CD8-positive, alpha-beta memory T cell (primary cell): ENCODE measurements at places on chromosomes 2 and 18. TPM values are rescaled to one million over a fixed set of nuclear protein-coding genes. Genes with fewer than 3 reads are reported as not detected.

DNA sequence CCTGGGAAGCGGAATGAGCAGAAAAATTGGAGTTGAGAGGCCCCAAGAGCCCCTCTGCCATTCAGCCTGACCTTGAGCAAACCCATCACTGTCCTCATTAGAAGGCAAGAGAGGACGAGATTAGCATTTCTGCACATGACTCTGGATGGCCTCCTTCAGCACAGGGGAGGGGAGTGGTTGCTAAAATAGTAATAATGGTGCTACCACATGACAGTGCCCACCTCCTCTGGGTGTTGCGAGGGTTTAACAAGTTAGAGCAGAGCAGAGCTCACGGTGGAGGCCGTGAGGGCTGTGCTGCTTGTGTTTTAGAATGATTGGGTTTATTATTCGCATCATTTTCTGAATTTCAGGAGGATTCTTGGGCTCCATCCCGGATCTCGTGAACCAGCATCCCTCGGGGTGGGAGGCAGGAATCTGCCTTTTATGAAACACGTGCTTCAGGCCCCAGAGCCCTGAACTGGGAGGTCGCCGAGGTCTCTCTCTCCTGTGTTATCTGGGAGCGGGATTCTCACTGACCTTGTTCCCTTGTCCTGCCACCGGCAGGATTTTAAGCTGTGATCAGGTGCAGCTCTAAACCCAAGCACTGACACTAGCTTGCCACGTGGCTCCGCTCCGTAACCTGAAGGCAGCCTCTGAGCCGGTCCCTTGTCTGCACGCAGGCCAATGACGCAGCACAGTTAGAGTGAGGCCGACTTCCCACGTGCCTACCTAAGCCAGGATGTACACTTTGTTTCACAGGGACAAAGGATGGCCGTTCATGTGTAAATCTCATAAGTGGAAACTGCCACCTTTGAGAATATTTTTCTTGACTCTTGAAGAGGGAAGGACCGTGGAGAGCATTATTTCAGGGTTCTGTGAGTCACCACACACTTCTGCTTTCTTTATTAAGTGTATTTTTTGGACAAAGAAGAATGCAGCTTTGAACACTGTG, 142.3 kb downstream of the ACOXL start:
- no peak for DNase-seq

- DNase-seq: no peak
Observed at GRCh38 chr18:64238076-64238475, 89.2 kb upstream of the LINC00305 start.

- peak; percentile 49 for DNase-seq
Observed at GRCh38 chr18:2641638-2642037, 13.9 kb upstream of the SMCHD1 start.

DNA sequence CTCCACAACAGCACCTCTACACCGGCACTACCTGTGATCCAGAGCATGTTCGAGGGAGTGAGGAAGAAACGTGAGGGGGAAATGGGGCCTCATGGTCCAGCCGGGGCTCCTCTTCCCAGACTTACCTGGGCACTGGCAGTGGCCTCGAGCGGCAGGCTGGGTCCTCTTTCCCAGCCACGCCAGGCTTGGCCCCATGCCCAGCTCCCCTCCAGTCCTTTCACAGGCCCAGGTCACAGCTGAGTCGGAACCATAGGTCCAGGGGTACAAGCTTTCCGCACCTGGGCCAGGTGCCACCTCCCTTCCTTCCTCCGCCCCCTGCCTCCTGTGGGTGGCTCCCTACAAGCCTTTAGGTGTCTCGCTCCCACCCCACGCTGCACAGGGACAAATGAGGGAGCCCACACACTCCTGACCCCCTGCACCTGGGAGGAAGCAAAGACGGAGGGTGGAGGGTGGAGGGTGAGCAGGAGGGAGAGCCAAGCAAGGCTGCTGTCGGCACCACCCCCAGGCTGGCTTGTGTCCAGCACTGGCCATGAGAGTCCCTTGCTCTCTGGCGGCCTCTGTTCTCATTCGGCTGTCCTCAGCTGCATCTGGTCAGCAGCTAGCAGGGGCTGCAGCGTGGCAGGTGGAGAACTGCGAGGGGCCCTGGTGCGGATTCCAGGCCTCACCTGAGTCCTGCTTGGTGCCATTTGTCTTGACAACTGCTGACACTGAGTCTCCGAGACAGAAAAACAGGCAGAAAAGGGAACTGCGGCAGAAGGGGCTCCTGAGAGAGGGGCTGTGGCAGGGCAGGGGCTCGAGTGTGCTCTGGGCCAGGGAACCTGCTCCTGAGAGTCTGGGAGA, 26.8 kb downstream of the ADRA2B start:
- no peak for DNase-seq

GRCh38 chr2:43406651-43407279, 180.4 kb upstream of the ZFP36L2 start:
- DNase-seq: no peak

- DNase-seq: no peak
Observed at GRCh38 chr2:128502200-128502599, 183.5 kb upstream of the HS6ST1 start.

GRCh38 chr2:218260742-218261422, at the start of gene GPBAR1:
GPBAR1 (plus strand) TSS chr2:218261015; CDS start chr2:218262725, 1,710 bp downstream.
- DNase-seq: no peak

Gene TOGARAM2
- 5.0 TPM for total RNA-seq

DNA sequence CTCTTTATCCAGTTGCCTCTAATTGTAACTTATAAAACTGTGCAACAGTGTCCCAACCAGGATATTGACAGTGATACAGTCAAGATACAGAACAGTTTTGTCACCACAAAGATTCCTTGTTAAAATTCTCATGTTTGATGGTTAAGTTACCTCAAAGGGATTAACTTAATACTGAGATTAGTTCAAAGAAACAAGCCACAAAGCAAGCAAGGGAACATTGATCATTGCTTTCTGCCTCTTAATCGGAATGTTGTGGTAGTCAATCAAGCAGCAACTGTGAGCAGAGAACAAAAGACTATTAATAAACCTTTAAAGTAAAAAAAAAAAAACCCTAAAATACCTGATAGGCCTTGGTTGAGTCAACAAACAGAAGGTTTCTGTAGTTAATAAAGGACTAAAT, 352.3 kb downstream of the PARD3B start:
- DNase-seq: no peak

Gene CRYBA2
- total RNA-seq: not detected

GRCh38 chr2:142478206-142478605, 347.4 kb upstream of the LRP1B start:
- no peak for DNase-seq

- DNase-seq: no peak
Observed at GRCh38 chr2:233828546-233829192, 25.7 kb downstream of the HJURP start.

DNA sequence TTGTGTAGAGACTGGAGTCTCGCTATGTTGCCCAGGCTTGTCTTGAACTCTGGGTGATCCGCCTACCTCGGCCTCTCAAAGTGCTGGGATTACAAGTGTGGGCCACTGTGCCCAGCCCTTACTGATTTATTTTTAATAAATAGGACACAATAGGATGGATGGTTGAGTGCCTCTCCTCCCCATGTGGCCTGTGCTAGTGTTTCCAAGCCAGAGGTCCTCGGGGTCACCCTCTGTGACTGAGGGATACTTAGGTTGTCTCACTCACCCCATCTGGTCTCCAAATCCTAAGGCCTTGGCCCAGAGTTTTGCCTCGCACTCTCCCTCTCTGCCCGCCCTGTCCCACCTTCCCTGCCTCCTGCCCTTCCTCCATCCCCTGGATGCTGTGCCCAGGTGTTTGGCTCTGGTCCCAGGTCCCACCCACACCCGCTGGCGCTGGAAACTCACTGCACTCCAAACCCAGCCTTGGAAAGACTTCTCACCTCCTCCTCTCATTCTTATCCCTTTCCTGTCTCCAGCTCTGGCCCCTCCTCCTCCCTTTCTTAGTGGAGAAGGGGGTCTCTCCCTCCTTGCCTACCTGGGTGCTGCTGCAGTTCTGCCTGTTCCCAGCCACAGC, 4.7 kb upstream of the ECEL1 start:
- DNase-seq: no peak

Gene EFHD1
- total RNA-seq: 0.22 TPM

Gene IRS1
- 3.6 TPM for total RNA-seq

Gene ADCYAP1
- not detected for total RNA-seq

DNA sequence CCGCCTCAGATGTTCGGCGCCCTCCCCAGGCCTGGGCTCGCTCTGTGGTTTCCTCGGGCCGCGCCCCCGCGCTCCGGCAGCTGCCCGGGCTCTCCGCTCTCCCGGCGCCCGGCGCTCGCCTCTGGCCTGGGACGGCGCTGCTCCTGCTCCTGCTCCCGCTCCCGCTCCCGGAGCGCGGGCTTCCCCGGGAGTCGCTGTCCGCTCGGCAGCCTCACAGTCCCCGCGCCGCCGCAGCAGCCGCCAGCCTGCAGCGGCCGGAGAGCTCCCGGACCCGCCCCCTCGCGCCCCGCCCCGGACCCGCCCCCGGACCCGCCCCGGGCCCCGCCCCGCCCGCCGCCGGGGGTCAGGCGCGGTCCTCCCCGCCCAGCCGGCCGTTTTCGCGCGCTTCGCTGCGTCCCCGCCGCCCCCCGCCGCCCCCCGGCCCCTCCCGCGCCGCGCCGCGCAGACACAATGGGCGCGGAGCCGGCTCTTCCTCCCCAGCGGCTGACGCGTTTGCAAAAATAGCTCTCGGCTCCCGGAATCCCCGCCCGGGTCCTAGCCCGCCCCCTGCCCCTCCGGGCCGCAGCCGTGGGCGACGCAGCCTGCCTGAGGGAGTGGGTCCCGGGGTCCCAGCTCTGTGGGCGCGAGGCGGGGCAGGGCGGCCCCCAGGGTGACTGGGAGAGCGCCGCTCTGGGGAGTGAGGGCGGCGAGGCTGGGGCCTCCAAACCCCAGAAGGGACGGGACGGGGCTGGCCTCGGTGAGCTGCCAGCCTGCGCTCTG, at the start of gene ARL4C:
TSS of gene ARL4C (minus strand) at position 247 of the 759 bp plus-strand sequence. CDS start 495 bp downstream, outside the sequence.
- peak; percentile 66 for DNase-seq

DNA sequence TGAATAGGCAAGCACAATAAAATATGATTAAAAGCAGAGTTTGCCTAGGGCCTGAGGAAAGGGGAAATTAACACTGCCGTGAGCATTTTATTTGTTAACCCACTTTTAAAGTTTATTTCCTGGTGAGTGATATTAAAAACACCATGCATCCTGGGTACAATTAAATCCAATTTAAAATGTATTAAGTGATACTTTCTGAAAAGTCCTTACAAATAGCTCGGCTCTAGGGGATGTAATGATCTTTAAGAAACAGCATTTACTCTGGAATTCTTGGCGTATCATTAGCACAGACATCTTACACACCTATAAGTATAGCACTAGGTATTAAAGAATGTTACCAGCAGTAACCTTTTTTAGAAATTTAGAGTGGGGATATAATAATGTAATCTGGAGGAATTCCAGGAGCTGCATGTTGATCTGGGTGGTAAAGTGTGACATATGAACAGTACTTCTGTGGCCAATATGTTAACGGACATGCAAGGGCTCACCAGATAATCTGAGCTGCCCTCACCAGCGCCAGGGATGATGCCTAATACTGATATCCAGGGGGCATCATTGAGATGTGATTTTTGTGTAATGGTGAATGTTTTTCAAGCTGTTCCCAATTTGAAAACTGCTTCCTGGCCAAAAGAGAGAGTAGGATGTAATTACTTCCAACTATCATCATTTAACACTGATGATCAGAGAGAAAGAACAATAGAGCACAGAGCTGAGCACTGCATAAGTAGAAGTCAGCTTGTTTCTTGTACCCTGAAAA, 235.9 kb downstream of the DSEL start:
- no peak for DNase-seq

DNA sequence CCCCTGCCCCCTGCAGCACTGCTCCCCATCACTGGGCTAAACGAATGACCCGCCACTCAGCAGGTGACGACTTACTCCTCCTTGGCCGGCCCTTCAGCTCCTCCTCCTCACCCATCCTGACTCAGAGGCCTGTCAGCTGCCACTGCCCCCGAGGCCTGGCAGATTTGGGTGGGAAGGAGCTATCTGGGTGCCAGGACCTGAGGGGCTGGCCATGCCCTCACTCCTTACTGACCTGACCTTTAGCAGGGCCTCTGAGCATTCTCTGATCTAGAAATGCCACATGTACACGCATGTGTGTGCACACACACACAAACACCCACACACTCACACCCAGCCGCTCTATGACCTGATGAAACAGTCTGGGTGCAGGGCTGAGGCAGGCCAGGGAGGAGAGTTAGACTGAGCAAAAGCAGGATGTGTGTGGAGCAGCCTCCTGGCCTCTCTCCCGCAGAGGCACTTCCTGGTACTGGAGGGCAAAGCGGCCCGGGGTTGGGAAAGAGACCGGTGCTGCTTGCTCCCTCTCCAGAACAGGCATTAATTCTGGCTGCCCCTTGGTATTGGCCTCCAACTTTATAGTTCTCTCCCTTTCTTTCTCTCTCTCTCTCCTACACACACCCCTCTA, 68.0 kb downstream of the ZFP36L2 start:
- DNase-seq: no peak

- no peak for DNase-seq
Observed at GRCh38 chr18:31241900-31242409, 76.0 kb upstream of the DSG1 start.

GRCh38 chr18:48905513-48905912, 45.3 kb downstream of the SMAD7 start:
- no peak for DNase-seq

- no peak for DNase-seq
Observed at GRCh38 chr18:74116633-74117554, 30.7 kb downstream of the FBXO15 start.

DNA sequence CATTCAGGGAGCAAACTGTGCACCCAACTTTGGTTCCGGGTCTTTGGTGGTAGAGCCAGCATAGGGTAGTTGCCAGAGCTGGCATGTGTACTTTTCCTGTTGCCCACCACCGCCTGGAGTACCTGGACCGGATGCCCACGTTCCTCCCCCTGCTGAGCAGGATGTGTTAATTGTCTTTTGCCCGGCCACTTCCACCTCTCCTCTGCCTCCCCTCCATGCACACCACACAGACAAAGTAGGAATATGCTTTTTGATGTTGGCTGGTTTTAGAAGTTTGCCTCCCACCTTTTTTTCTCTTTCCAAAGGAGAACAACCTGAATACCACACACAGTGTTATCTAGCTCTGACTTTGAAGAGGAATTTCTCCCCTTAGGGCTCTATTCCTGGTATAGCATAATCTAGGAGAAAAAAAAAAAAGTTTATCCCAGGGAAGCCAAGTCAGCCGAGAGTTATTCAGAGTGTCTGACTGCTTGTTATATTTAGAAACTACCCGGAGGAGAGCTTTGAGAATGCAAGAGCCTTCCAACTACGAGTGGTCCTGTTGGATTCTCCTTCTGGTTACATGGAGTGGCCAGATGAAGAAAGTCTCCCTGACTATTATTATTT, 111.9 kb downstream of the SETBP1 start:
- DNase-seq: no peak

GRCh38 chr2:196041786-196042185, 26.9 kb downstream of the DNAH7 start:
- DNase-seq: no peak

- no peak for DNase-seq
Observed at GRCh38 chr2:232113821-232114220, 152.3 kb downstream of the DIS3L2 start.

Gene SPDYA
- total RNA-seq: 0.84 TPM

- DNase-seq: no peak
Observed at GRCh38 chr2:13227578-13227977, 510.8 kb downstream of the TRIB2 start.

Gene FAM124B
- total RNA-seq: not detected

GRCh38 chr2:113085542-113085941, 17.8 kb downstream of the IL1F10 start:
- no peak for DNase-seq

Gene TMEM247
- total RNA-seq: not detected

Gene G6PC2
- not detected for total RNA-seq
